GM03348 (cell line): ENCODE measurements at places on chromosomes 13 and 19.

DNA sequence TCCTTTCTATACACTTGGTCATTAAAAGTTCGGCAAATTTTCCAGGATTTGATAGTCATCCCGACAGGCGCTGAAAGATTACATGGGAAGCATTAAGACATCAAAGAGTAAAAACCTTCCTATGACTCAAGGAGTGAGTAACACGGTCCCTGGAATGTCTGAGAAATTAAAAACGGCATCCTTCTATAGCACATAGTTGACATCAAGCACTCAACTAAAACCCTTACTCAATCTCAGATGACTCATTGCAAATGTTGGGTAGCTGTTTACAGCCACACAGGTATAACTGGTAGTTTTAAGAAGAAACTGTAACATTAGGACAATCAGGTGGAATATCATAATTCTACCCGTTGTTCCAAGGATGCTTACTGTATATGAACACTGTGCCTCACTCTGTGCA, 6.4 kb upstream of the LGALS13 start:
- DNase-seq: no peak

GRCh38 chr19:30549151-30549550, 177.0 kb downstream of the ZNF536 start:
- DNase-seq: no peak

DNA sequence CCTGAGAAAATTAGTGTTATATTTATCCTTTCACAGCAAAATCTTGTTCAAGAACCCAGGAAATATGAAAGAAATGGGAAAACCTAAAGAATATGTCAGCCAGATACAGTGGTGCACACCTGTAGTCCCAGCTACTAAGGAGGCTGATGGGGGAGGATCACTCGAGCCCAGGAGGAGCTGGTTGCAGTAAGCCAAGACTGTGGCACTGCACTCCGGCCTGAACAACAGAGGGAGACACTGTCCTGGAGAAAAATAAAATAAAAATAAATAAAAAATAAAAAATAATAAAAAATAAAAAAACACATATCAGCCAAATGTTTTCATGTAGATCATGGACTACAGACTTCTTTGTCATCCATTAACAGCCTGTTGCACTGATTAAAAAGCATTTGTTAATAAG, 244.8 kb upstream of the KLHL1 start:
- no peak for DNase-seq

GRCh38 chr19:16420781-16421386, 50.9 kb downstream of the EPS15L1 start:
- no peak for DNase-seq

- no peak for DNase-seq
Measured at GRCh38 chr19:29524912-29525831, 622 bp upstream of the VSTM2B start.

DNA sequence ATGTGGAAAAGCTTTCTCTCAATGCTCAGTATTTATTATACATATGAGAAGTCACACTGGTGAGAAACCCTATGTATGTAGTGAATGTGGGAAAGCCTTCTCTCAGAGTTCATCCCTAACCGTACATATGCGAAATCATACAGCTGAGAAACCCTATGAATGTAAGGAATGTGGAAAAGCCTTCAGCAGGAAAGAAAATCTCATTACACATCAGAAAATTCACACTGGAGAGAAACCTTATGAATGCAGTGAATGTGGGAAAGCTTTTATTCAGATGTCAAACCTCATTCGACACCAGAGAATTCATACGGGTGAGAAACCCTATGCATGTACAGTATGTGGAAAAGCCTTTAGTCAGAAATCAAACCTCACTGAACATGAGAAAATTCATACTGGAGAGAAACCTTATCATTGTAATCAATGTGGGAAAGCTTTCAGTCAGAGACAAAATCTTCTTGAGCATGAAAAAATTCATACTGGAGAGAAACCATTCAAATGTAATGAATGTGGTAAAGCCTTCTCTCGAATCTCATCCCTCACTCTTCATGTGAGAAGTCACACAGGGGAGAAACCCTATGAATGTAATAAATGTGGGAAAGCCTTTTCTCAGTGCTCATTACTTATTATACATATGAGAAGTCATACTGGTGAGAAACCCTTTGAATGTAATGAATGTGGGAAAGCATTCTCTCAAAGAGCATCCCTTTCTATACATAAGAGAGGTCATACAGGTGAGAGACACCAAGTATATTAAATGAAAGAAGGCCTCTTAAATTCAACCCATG, 34.4 kb downstream of the ZNF568 start:
- DNase-seq: no peak

GRCh38 chr13:23473221-23473620, 39.7 kb upstream of the SACS start:
- no peak for DNase-seq

GRCh38 chr19:6038634-6039405, 60.9 kb upstream of the RANBP3 start:
- no peak for DNase-seq

DNA sequence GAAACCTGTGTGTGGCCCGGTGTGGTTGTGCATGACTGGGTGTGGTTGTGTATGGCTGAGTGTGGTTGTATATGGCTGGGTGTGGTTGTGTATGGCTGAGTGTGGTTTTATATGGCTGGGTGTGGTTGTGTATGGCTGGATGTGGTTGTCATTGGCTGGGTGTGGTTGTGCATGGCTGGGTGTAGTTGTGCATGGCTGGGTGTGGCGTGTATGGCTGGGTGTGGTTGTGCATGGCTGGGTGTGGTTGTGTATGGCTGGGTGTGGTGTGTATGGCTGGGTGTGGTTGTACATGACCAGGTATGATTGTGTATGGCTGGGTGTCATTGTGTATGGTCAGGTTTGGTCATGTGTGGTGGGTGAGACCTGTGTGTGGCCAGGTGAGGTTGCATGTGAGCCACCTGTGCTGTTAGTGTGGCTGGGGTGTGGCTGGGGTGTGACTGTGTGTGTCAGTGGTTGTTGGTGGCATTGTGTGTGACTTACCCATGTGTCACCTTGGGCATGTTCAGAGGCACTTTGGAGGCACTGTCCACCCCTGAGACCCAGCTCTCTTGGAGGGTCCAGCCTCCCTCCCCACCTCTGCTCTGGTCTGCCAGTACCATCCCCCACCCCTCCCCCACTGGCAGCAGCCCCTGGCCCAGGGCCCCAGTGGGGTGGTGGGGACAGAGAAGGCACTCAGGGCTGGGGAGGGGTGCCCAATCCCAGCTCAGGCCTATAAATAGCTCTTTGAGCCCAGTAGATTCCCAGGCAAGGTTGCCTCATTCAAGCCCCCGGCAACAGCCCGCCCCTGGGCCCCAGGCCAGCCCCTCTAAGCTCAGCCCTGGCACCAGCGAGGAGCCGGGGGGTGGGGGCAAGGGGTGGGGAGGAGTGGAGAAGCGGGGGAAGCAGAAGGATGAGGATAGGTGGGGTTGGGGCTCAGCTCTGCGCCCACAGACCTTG, 3.9 kb upstream of the NCAN start:
- no peak for DNase-seq

GRCh38 chr13:33722216-33722915, 95.6 kb upstream of the RFC3 start:
- no peak for DNase-seq

DNA sequence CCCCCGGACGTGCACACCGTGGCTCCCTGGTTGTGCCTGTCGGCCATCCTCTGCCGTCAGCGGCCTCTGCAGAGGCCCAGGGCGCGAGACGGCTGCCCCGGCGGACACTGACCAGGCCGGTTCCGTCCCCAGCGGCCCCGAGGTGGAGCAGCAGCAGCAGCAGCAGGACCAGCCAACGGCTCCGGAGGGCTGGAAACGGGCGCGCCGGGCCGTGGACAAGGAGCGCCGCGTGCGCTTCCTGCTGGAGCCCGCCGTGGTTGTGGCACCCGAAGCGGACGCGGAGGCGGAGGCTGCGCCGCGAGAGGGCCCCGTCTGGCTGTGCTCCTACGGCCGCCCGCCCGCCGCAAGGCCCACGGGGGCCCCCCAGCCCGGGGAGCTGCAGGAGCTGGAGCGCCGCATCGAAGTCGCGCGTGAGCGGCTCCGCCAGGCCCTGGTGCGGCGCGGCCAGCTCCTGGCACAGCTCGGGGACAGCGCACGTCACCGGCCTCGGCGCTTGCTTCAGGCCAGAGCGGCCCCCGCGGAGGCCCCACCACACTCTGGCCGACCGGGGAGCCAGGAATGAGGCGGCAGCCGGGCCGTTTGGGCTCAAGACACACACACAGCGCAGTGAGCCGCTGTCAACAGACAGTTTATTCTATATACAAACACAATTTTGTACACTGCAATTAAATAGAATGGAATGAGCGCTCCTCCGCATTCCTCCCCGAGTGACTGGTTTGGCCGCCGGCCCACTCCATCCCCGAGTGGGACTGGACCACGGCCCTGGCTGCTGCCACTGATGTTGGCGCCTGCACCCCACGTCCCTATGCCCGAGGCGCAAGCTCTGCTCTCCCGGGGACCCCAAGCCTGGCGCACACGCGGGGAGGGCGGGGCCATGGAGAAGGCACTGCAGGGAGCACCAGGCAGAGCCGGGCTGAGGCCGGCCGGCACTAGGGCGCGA, 9.1 kb downstream of the GRIN3B start:
- DNase-seq: no peak
